ENCODE measurements at places on chromosomes 2 and 18.
A peak's percentile ranks its signal among the peaks of the same experiment; 100 is the strongest.

DNA sequence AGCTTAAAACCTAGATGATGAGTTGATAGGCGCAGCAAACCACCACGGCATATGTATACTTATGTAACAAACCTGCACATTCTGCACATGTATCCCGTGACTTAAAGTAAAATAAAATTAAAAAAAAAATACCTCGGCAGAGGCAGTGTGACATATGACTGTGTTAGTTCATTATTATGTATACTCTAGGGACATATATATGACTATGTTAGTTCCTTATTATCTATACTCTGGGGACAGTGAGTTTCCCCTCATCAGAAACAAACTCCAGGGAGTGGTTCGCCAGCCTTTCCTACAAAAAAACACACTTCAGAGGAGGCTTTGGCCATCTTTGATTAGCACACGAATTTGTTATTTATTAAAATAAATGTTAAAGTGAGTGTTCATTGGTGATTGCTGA, 209.5 kb downstream of the PIEZO2 start:
- DNase-seq, result no peak

DNA sequence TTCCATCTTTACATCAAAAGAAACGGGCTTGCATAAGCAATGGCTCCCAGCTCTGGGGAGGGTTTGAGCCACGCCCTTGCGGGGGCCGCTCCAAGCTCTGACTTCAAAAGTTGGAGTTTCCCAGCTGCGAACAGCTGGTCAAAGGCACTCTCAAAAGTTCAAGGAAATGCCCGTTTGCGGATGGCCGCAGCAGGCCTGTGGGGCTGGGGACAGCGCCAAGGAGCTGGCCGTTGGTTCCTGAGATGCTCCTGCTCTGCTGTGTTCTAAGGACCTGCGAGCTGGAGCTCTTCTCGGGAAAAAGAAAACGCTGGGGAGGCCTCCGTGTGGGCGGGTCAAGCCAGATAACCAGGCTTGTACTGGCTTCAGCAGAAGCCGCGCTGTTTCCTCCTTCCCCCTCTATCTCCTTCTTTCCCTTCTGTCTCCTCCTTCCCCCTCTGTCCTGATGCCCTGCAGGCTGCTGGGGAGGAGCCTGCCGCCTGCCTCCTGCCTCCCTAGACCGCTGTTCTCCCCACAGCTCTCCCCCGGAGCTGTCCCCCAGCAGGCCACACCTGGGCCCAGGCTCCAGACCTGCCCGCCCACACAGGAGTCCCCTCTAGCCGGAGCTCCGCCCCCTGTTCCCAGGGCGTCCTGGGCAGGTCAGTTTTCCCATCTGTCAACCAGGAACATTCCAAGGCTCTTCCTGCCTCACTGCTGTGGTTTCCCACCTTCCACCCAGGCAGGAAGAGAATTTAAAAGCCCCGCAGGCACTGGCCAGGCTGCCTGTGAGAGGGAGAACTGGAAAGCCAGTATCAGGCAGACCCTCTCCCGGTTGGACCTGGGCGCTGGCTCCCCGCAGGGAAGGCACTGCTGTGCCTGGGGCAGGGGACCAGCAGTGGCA, 14.1 kb downstream of the KLF11 start:
- no peak for DNase-seq

DNA sequence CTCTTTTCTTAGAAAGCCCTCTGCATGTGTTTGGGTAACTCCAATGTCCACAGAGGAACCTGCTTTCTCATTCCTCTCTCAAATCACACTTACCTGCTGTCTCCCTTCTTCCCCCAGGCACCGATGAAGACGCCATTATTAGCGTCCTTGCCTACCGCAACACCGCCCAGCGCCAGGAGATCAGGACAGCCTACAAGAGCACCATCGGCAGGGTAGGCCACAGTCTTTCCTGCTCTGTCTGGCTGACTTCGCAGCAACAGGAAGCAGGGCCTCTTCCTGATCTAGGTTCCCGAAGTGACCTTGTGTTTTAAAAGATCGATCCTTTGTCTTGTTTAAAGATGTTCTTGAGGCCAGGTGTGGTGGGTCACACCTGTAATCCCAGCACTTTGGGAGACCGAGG, 25.0 kb upstream of the GMCL1 start:
- DNase-seq, result no peak

DNA sequence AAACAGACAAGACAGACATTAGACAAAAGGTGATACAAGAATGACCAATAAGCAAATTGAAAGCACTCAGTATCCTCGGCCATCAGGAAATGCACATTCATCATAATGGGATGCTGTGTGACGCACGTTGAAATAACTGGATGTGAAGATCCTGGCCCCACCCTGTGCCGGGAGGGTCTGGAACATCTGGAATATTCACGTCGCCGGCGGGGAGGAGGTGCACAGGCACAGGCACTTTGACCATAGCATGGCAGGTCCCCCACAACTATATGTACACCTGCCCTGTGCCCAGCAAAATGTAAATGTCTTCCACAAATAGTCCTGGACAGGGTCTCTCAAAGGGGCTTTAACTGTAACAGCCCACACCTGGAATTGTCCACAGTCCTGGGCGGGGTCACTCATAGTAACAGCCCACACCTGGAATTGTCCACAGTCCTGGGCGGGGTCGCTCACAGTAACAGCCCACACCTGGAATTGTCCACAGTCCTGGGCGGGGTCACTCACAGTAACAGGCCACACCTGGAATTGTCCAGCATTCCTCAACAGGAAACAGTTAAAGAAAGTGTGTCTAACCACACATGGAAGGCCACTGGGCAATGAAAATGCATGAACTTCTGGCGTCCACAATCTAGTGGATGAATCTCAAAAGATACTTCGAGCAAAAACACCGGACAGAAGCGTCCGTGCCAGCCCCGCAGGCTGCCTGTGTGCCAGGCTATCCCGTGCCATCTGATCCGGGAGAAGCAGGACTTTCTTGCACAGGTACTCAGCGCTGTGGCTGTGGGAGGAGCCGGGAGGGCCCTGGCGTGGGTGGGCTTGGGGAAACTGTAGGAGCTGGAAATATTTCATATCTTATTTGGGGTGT, 113.4 kb downstream of the RTP5 start:
- no peak for DNase-seq

GRCh38 chr2:202061695-202062094, 11.4 kb upstream of the KIAA2012 start:
- DNase-seq, result no peak

DNA sequence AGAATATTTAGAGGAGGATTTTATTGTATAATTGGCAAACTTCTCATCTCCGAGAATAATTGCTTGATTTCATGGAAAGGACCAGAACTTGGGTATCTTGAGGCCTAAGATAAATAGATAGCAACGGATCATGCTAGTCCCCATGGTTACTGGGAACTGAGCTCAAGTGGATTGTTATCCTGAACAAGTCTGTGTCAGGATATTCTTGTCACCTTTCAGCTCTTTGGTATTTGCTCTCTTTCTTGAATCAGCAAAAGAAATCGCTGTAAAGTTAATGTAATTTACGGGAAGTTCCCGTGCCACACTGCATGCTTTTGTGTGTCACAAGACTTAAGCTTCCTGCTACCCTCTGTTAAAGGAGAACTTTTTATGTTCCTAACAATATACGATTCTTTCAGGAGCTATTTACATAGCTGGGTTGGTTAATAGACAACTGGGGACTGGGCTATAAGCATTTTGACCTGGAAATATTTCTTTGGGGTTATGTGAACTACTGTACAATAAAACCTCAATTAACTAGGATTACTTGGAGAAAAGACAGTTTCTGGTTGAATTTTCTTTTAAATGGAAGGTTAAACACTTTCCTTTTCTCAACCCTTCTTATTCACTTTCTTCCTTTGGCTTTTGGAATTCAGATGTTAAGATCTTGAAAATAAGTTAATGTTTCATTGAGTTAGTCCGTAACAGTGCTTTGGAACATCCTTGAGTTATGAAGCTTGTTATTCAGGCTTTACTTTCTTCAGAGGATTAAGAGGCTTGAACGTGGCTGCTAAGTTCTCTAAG, 151.2 kb downstream of the FMNL2 start:
- DNase-seq, result no peak

DNA sequence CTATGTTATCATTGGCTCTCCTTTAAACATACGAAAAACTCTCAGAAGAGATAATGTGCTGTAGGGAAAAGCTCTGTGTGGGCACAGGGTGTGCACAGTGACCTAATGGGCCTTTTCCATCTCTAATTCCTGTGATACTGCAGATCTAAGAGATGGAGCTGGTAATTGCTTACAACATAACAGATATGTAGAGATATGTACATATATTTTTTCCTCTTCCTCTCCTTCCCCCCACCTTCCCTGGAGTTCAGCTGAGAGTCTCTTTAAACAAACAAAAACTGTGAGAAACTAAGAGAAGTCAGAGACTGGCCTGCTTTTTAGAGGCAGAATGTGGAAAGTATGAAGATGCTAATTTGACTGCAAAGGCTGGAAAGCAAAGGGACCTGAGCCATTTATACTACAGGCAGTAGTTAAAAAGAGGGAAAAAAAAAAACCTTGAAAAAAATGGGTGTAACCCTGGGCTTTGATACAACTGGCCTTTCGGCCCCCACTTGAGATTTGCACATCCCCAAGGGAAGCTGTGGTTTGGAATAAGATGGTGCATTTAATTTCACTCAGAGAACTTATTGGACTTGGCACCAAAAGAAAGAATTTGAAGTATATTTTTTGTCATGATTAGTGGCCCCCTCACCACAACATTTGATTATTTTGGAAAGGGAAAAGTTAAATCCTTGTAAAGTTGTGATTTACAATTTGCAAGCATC, 502.2 kb upstream of the ZEB2 start:
- DNase-seq, result no peak

DNA sequence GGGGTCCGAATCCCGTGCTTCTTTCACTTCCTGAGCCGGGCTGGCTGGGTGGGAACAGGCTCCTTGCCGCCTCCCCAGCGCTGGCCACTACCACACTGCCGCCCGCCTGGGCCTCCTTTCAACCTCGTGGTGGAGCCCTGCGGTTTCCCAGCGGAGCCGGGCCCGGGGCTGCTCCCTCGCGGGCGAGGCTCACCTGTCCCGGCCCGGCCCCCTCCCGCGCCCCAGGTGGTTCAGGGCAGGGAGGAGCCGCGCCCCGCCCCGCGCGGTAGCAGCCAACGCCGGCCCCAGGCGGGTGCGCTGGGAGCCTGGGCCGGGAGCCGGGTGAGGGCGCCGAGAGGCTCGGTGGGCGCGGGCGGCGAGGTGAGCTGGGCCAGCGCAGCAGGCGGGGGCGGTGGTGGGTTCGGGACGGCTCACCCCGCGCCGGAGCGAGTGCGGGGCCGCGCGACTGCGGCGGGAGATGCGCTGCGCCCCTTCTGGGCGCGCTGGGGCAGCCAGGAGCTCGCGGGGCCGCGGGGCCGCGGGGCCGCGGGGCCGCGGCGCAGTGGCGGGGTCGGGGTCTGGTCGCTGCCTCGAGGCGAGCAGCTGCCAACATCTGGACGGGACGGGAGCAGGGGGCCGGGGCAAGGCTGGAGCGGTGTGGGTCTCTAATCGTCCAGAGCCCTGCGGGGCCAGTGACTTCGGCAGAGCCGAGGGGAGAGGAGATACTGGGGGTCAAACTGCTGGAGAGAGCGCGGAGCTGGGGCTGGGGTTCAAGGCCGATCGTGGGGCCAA, at the start of gene LYPD6B:
TSS of gene LYPD6B (plus strand) at position 258 of the 771 bp plus-strand sequence. CDS start 92,250 bp downstream, outside the sequence.
- no peak for DNase-seq

DNA sequence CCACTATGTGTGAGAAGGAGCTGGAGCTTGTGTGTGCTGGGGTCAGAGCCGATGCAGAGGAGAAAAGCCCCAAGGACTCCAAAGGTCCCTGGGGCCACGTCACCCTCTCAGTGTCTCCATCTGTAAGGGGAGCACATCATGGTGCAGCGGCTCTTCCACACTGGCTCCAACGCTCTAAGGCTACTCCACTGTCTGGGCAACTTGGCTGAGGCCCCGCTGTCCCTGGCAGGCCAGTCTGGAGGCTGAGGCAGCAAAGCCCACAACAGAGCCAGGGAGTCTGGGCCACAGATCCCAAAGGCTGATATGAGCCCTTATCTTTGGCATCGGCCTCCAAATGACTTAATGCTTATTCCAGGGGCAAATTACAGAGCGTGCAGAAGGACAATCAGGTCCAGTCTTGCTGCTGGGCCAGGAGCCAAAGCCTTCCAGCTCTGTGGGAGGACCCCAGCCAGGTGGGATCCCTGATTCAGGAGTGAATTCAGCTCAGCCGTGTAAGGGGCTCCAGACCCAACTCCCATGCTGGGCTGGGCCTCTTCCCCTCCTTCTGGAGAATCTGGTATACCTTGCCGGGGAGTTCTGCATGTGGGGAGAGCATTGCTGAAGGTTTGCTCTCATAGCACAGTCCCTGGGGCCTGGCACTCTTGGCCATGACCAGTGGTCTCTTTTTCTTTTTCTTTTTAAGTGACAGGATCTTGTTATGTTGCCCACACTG, 1.8 kb upstream of the DUSP2 start:
- no peak for DNase-seq

- no peak for DNase-seq
Measured at GRCh38 chr18:76504749-76505148, 9.7 kb upstream of the ZNF516 start.

GRCh38 chr2:225399504-225399903, at the start of gene NYAP2:
Gene NYAP2 (plus strand): TSS chr2:225399710. CDS start chr2:225408881, 9,171 bp downstream.
- peak; percentile 81 for DNase-seq

DNA sequence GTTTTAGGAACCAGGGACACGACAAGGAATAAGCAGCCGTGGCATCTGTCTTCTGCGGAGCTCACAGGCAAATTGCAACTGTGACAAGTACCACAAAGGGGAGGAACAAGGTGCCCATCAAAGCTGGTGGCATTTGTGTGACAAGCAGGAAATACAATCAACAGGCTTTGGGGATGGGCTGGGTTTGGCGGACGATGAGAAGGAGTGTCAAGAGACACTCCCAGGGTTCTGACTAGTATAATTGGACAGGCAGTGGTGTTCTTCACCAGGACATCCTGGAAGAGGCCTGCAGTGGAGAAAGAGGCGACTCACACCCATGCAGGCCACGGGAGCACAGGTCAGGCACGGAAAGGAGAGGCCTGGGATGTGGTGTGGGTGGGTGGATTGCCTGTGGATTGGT, 14.2 kb upstream of the SPATA3 start:
- DNase-seq, result no peak

GRCh38 chr2:165864296-165864695, 70.2 kb upstream of the GALNT3 start:
- DNase-seq, result no peak

DNA sequence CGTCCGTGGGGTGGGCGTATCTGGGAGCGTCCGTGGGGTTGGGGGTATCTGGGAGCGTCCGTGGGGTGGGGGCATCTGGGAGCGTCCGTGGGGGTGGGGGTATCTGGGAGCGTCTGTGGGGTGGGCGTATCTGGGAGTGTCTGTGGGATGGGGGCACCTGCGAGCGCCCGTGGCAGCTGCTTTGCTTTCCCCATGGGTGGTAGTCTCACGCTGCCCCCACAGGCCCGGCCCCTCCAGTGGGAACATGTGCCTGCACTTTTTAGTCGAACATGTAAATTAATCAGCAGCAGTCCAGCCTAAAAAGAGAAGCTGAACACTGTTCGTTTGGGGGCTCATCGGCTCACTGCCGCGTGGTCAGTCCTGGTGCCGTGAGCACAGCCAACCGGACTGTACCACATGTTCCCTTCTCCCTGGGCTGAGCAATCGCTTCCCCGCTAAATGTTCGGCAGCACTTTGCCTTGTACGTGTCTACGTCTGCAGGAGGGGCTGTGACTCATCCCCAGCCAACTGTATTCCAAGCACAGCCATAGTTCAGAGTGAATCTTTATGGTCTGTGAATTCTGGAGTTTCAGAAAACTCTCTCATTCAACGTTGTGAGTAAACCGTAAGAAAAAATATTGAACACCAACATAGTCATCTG, 271.5 kb downstream of the AGAP1 start:
- DNase-seq, result no peak
